ENCODE measurements at places on chromosomes 2 and 18.

DNA sequence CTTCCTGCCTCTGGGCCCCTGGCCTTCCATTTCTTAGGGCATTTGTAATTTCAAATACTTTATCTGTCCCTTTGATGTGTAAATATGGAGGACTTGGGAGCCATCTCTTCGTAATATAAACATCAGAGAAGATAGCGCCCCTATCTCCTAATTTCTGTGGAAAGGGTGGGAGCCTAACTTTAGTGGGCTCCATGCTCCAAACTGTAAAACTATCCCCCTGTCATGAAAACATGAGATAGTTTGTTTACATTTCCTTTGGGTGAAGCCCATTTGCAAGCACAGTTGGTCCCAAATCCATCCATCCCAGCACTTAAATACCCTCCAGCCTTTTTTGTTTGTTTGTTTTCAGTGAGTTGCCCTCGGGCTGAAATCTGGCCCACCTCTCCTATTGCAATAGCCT is 782.6 kb upstream of the FSHR start:
- no peak for DNase-seq

- DNase-seq, result no peak
Measured at GRCh38 chr2:67891642-67892041, 171.2 kb downstream of the C1D start.

GRCh38 chr2:110866466-110866865 is 134.1 kb downstream of the ACOXL start:
- peak; percentile 27 for DNase-seq

- DNase-seq, result no peak
Measured at GRCh38 chr18:61435064-61435652, 101.9 kb downstream of the CDH20 start.

GRCh38 chr18:8946066-8946838 is 156.2 kb upstream of the NDUFV2 start:
- no peak for DNase-seq

GRCh38 chr2:190481339-190481738 is 53.2 kb downstream of the NEMP2 start:
- DNase-seq, result no peak

DNA sequence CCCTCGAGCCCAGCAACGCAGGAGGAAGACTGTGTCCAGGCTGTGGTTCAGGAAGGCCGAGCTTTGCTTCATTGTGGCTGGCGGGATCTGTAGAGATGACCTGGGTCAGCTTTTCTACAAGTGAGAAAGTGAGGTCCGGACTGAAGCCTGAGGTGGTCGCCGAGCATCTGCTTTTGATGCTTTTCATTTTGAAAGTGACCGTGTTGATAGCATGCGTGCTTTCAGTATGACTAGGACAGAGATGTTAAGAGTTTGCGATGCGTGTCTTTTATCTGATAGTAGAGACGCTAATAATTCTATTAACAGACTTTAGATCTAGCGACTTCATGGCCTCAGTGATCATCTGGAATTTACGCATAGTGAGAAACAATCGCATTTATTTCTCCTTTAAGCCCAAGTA is 28.1 kb downstream of the CTDP1 start:
- DNase-seq, result no peak

DNA sequence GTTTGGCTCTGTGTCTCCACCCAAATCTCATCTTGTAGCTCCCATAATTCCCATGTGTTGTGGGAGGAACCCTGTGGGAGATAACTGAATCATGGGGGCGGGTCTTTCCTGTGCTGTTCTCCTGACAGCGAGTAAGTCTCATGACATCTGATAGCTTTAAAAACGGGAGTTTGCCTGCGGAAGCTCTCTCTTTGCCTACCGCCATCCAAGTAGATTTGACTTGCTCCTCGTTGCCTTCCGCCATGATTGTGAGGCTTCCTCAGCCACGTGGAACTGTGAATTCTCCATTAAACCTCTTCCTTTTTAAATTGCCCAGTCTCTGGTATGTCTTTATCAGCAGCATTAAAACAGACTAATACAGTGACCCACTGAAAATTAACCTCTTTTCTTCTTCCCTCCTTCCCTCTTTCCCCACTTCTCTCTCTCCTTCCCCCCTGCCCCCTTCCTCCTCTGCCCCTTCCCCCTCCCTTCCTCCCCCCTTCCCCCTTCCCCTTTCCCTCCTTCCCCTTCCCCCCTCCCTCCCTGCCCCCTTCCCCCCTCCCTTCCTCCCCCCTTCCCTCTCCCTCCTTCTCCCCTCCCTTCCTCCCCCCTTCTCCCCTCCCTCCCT is 818.8 kb downstream of the SLC4A3 start:
- DNase-seq, result no peak

GRCh38 chr2:207764096-207764630 is 5.5 kb downstream of the FZD5 start:
- no peak for DNase-seq

- no peak for DNase-seq
Measured at GRCh38 chr2:62660087-62660486, 45.4 kb upstream of the EHBP1 start.

DNA sequence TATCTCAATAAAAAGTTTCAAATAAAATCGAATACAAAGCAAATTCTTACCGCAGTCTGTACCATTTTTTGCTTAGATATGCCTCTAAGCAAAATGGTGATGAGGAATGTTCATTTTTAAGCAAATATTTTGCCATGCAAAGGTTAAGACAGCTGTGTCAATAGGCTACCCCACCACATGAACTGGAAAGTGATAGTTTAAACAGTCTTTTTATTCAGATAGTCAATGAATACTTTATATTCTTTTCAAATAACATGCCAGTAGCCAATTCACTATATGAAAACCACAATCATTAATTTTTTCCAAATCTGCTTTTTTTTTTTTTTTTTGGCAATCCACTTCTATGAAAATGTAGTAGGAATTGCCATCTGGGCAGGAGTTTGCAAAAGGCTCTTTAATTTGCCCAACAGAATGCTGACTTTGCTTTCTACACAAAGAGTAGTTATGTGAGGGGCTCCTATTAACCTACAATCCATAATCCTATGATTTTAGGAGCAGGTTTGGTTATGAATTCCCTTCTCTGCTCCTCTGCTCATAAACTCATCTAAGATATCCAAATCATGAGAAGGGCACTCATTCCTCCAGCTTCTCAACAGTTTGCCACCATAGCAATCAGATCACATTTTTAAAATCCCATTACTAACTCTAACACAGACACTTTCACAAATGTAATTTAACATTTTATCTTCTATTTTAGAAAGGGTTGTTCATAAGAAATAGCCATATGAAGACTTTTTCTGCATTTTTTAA is 69.2 kb downstream of the SLC40A1 start:
- DNase-seq, result no peak

Data from activated naive CD4-positive, alpha-beta T cell treated with anti-CD3 and anti-CD28 coated beads, Interleukin-2, amount 10 ng/mL, durations not matched to agents 7 days and 5 days (primary cell).